ENCODE measurements at places on chromosomes 16 and 17. TPM values are rescaled to one million over a fixed set of nuclear protein-coding genes. Genes with fewer than 3 reads are reported as not detected.

Gene TBC1D3H
- total RNA-seq: not detected

Gene KRT17
- total RNA-seq: 1.2 TPM

Gene CACNG1
- total RNA-seq: not detected

Gene PDILT
- total RNA-seq: not detected

Gene TBC1D16
- total RNA-seq: 54.9 TPM

Gene CCDC144A
- 0.16 TPM for total RNA-seq

Gene TMEM92
- under 0.01 TPM for total RNA-seq

Gene PRSS22
- not detected for total RNA-seq

Gene TMIGD1
- total RNA-seq: not detected

Gene SMTNL2
- total RNA-seq: not detected
